ENCODE measurements at places on chromosomes 12 and 14.

- no peak for DNase-seq
These were observed 117.5 kb downstream of the VRK1 start for GRCh38 chr14:96914571-96915128.

DNA sequence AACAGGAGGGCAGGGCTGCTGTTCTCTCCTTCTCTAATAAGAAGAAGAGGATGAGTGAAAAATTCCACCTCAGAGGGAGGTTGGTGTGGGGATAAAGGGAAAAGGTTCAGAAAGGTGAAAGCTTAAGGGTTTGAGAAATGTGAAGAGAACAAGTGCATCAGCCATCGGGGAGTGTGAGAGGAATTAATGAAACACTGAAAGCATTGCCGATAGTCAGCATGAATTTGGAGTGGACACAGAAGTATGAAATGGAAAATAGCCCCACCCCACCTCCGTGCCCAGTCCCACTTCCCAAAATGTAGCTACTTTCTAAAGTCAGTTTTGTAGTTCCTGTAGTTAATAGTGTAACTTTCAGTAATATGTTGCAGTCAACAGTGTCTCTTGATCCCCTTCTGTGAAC is 33.4 kb downstream of the DIP2B start:
- DNase-seq = no peak

DNA sequence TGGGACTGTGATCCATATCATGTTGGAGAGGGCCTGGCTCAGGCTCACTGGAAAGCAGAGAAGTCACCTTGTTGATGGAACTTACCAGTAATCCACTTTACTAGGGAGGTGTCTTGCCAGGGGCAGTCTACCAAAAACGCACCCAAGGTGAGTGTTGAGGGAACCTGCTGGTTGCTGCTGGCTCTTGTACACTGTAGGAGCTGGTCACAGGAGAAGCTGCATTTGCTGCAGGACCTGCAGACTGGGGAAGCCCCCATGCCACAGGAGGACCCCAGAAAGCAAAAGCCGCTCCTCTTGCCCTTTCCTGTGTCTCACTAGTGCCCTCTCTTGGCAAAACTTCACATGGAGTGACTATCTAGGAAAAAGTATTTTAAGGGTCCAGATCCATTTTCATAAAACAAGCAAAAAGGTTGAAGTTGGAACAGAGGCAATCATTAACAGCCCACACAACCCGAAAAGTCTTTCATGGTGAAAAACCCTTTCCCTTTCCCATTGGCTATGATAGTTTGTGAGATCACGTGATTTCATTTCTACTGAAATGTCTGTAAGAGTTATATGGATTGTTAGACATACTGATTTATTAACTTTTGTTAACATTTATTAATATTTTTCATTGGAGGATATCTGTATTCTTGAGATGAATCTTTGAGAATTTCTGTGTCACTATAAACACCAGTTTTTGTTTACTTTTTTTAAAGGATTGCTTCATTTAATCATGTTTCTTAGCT is 59.2 kb downstream of the RASSF8 start:
- no peak for DNase-seq

DNA sequence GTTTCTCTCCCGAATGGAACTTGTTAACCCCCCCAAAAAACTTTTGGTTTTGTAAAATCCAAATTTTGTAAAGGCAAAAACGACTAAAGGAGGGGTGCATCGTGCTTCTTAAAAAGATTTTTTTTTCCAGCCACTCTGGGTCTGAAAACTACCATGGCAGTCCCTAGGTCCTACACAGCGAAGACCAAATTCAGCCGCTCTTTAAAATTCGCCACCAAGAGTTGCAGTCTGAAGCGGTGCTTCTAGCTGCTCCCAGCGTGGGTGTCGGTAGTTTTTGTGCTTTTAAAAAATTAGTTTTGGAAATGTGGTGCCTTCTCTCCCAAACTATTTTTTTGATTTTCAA is 873 bp upstream of the GSC start:
- no peak for DNase-seq

- DNase-seq = no peak
These were observed 23.9 kb downstream of the PLEKHA5 start for GRCh38 chr12:19153396-19153795.

- DNase-seq = no peak
These were observed 168.7 kb downstream of the GALC start for GRCh38 chr14:87824266-87824665.

DNA sequence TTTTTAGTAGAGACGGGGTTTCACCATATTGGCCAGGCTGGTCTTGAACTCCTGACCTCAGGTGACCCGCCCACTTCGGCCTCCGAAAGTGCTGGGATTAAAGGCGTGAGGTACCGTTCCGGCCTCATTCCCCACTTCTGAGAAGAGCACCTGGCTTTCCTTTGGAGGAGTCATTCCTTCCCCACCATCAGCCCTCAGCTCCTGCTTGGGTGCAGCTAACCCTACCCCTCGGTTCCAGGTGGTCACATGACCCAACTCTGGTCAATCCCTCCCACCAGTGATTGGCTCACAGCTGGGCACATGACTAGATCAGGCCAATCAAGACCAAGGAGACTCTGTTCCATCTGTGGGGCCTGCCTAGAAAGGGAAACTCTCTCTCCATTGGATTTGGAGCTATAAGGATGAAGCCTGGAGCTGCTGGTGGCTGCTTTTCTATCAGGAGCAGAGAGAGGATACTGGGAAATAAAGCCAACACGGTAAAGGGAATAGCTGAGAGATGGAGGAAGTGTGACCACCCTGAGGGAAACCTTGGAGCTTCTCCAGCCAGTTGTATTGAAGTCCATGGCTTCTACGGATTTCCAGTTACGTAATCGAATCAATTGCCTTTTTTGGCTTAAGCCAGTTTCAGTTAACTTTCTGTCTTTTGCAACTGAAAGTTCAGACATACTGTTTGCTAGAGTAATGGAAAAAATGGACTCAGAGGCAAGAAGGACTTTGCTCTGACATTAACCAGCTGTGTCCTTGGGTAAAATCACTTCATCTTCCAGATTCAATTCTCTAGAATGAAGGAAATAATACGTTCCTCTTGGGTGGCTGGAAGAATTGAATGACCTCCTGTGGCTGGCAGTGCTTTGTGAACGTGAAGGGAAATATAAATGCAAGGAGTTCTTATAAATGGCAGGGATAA is 19.7 kb upstream of the IFT81 start:
- no peak for DNase-seq

GRCh38 chr12:54736549-54736948 is 88.4 kb upstream of the DCD start:
- DNase-seq = no peak

DNA sequence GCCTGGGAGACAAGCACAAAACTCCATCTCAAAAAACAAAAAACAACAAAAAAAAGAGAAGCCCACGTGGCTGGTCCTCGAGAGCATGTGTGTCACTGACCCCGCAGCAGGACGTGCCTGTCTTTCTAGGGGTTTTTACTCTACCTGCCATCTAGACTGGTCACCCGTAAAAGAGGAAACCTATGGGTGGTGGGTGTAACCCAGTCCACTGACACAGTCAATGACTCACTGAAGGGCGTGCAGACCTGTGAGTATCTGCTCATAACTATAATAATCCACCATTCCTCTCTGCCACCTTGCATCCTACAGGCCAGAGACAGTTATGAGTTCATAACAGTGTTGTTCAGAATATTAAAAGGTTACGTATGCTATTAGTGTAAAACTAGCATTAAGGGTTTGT is 4.6 kb downstream of the GOLGA3 start:
- no peak for DNase-seq

- no peak for DNase-seq
These were observed 102.7 kb downstream of the LRRK2 start for GRCh38 chr12:40327535-40327934.

- no peak for DNase-seq
These were observed 78.1 kb upstream of the GPR68 start for GRCh38 chr14:91322623-91323022.

- DNase-seq = no peak
These were observed 8.7 kb downstream of the KMT2D start for GRCh38 chr12:49051777-49052438.

DNA sequence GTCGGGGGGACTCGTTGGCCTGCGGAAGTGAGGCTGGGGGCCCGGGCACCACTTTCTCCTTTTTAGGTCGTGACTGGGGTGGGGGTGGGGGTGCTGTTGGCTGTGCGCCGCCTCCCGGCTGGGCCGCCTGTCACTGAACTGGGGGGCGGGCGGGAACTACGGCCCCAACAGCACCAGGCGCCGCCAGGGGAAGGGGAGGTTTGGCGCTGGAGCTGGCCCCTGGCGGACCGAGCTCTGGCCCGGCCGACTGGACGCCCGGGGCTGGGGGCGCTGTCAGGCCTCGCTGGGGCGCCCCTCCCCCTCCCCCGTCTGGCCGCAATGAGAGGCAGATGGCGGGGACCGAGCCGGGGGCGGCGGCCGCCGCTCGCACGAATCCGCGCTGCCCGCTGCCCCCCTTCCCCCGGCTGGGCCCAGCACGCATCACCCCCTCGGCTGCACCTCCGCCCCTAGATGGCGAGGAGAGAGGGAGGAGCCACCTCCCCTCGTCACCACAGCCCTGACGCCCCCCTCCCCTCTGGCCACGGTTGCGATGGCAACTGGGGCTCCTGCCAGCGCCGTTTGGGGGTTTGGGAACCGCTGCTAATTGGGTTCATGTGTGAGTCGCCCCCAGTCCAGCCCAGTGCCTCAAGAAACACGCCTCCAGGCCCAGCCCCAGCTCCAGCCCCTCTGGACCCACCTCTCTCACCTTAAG is 723 bp downstream of the NFATC4 start:
- no peak for DNase-seq

GRCh38 chr12:53096089-53096741 is 1.3 kb upstream of the IGFBP6 start:
- no peak for DNase-seq

GRCh38 chr12:54625598-54625997 is 9.1 kb downstream of the LACRT start:
- no peak for DNase-seq

- DNase-seq = no peak
These were observed 24.2 kb upstream of the CLEC14A start for GRCh38 chr14:38280081-38280480.

GRCh38 chr14:51792809-51793208 is 67.6 kb upstream of the GNG2 start:
- DNase-seq = no peak

GRCh38 chr14:77903221-77903620 is 103.3 kb downstream of the ADCK1 start:
- DNase-seq = no peak

DNA sequence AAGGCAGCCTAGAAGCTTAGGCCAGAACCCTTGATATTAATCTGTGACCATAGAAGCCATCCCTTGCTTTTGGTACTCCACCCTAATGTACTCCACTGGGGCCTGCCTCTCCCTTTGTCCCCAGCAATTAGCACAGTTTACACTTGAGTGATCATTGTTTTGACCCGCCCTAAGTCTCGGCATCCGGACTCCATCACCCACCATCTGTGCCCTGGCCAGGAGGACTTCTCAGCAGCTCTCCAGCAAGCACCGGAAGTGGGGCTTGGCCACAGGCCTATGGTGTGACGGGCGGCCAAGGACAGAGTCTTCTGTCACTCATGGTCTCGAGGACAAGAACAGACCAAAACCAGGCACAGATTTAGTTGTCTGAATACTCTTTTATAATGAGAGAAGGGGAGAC is 126.5 kb upstream of the NTF3 start:
- no peak for DNase-seq

DNA sequence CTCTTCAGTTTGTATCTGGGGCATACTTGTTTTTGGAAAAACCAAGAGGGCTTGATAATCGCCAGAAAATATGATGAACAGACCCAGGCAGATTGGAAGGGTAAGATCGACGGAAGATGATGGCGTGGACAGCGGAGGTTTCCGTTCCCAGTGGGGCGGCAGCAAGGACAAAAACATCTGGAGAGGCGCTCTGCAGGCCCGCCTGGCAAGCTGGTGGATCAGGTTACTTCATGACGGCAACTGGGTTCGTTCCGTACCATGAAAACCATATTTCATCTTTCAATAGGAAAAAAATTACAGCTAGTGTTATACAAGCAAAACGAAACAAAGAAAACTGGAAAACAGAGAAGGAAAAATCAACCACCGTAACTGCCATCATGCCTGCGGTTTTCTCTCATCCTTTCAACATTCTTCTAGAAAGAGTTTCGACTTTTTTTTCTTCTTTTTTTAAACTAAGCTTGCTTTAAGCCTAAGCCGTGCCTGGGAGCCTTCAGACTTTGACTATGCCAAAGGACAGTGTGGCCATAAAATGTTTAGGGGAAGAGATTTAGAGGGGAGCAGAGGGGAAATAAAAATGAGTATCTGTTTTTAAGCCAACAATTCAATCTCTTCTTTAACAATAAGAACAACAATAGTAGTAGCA is 210.5 kb downstream of the FOXN3 start:
- no peak for DNase-seq

- no peak for DNase-seq
These were observed 4.6 kb downstream of the RND1 start for GRCh38 chr12:48861111-48861510.

DNA sequence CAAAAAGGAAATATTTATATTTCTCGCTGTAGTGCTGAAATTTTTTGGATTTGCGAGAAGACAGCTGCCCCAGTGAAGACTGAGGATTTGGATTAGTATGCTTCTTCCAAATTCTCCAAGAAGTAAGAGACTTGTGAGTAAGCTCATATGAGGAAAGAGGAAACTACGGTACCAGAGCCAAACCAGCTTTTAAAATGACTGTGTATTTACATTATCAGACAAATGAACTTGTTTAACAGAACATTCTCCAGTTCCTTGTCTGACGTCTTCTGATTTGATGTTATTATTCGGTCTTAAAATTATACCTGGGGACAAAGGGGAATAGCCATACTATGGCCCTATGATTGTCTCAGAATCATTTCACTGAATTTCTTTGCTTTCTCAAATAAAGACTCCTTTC is 8.0 kb downstream of the CLEC12B start:
- DNase-seq = no peak

- DNase-seq = no peak
These were observed 6.5 kb upstream of the LGMN start for GRCh38 chr14:92754966-92755365.
